EH (cell line): ENCODE measurements at places on chromosomes 2 and 18.

DNA sequence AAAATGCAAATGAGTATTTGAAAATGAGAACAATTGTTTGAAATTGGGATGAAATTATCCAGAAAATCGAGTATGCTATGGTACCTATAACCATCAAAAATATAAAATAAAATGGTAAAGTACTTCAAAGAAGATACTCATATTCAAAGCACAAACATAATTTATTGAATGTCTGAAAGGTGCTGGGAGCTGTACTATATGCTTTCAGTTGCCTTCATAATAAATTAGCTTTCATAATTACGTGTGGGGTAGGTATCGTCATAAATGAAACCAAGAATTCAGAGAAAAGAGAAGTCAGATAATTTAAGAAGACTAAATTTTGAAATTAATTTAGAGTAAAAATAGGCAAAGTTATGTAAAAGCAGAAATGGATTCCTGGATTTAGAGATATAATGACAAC is 721.9 kb upstream of the ACVR2A start:
- DNase-seq, result no peak

DNA sequence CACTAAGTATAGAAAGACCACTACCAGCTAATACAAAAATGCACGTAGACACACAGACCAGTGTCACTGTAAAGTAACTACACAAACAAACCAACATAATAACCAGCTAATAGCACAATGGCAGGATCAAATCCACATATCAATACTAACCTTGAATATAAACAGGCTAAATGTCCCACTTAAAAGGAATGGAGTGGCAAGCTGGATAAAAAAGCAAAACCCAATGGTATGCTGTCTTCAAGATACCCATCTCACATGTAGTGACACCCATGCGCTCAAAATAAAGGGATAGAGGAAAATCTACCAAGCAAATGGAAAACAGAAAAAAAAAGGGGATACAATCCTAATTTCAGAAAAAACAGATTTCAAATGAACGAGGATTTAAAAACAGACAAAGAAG is 41.8 kb downstream of the CPS1 start:
- no peak for DNase-seq

DNA sequence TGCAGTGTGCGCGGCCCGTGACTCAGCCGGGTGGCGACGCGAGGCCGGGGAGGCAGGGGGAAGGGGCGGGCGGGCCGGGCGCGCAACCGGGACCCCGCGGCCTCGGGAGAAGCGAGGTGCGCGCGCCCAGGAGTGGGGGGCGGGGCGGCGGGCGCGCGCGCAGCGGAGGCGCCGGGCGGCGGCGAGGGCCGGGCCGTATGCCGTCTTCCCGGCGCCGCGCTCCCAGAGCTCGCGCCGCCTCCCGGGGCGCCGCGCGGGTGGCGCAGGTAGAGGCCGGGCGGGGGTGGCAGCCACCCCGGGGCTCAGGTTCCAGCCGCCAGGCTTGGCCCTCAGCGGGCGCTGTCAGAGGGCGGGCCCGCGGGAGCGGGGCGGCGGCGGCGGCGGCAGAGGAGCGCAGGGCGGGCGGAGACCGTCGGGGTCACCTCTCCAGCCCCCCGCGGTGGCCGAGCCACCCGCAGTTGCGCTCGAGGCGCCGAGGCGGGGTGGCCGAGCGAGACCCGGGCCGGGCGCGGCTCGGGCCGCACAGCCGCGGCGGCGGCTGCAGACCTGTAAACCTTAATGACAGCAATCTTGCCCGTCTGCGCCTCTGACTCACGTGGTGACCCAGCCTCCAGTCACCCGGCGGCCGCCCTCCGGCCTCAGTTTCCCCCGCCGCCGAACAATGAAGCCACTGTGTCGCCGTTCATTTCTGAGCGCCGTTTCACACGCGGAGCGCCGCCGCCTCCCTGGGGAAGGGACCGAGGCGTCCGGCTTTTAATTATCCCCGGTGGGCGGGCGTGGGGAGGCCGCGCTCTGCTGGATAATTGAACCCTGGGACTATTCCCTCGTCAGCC is 25.3 kb upstream of the SMAD7 start:
- DNase-seq, result peak; percentile 71

DNA sequence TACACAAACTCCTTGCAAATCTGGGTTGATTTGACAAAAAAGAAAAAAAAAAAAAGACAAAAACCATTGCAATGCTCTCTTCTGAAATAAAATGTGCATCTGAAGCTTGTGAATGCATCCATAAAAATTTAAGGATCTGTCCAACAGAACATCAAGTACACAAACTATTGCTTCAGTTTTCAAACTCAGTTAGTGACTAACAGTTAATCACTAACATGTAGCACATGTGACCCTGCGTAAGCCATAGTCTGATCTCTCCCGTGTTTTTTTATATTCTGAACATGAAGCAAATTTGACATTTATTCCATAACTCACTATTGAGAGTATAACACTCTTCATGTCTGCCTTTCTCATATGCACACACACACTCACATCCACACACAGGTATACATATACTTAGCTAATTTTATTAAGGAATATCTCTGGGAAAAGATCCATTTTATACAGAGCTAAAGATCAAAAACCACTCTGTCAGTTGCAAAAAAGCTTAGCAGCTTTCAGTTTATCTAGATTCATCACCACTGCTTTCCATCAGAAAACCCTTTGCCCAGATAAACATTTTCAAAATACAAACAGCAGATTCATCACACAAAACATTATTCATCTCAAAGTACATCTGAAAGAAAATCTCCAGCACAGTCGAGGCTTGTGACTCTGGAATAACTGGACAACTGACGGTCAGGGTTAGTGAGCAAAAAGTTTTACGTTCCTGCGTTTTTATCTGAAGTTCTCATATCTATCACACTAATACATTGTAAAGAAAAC is 1000.4 kb upstream of the ACVR2A start:
- no peak for DNase-seq

GRCh38 chr2:191806396-191806795 is 40.5 kb downstream of the CAVIN2 start:
- peak; percentile 21 for DNase-seq

DNA sequence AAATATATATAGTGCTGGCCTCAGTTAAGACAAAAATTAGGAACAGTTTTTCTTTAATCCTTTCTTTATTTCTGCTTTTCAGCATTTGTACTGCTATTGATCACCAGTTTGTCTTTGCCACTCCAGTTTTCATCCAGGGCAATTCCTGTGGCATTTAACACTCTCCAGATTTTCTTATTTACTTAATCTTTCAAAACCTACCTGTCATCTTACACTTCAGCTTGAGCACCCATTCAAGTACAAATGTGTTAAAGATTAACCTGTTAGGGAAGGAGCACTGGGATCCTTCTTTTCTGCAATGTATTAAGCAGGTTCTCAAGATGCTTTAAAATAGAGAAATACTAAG is 101.8 kb upstream of the SCN1A start:
- no peak for DNase-seq
